K562 (cell line): ENCODE measurements at places on chromosomes 2 and 18. TPM values are rescaled to one million over a fixed set of nuclear protein-coding genes. Genes with fewer than 3 reads are reported as not detected.

- no peak overlapping the region for H3K27ac ChIP-seq
- no peaks in the 10 kb centered on the region for H3K36me3 ChIP-seq
- H3K4me3 ChIP-seq, result no peak overlapping the region
- H3K4me1 ChIP-seq, result no peaks in the 10 kb centered on the region; the same call in 2 of the 3 replicates
- DNase-seq, result no peak
Measured at GRCh38 chr2:33425586-33426031, 50.8 kb upstream of the RASGRP3 start.

L3MBTL4 gene
- not detected in 2 replicates for total RNA-seq

DNA sequence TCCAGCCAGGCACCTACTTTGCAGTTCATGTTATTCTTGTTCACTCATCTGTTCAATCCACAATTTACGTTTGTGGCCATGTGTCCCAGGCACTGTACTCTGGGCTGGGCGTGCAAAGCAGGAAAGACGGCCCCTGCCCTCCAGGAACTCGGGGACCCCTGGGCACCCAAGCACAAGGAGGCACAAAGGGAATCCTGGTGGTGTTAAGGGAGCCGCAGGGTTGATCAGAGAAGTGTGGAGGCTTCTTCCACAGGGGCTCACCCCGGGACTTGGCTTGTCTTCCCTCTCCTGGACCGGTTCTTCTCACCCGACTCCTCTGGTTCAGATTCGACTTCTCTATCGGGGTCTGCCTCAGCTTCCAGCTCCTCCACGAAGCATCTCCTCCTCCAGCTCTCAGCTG is 230.5 kb downstream of the BCL2 start:
- DNase-seq, result no peak
- H3K27ac ChIP-seq, result no peak overlapping the region
- H3K4me1 ChIP-seq, result no peaks in the 10 kb centered on the region
- H3K36me3 ChIP-seq, result no peaks in the 10 kb centered on the region
- H3K4me3 ChIP-seq, result no peak overlapping the region

KIF1A gene
- 0.94 and 1.4 TPM in 2 replicates for total RNA-seq

- no peaks in the 10 kb centered on the region for H3K4me1 ChIP-seq
- H3K36me3 ChIP-seq, result no peaks in the 10 kb centered on the region
- no peak overlapping the region for H3K4me3 ChIP-seq
- H3K27ac ChIP-seq, result no peak overlapping the region
Measured at GRCh38 chr2:173823543-173823939, 141.6 kb downstream of the SP3 start.

SCN1A gene
- not detected in 2 replicates for total RNA-seq

DNA sequence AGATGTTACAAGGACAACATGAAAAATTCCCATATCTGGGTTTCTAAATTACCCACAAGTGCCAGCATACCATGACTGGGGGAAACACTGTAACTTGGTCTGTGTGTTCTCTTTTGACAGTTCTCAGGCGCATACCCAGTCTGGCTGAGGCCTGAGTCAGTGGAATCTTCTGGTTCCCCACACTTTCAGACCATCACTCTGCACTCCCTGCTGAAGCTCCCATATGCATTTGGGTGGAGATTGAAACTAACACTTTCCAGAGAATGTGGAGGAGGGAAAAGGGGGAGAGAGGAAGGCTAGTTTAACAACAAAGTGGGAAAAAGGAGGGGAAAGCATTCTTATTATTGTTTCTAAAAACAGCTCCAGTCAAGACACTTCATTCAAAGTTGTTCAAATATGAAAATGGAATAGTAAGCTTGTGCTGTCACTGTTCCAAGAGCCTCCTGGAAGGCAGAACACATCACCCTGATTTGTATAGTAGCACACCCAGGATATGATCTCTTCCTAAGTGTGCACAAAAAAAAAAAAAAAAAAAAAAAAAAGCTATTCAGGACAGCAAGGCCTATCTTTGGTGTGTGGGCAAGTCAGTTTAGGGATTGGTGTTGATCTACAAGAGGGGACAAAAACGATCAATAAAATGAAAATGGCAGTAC is 48.1 kb upstream of the CTIF start:
- H3K4me3 ChIP-seq, result no peak overlapping the region
- DNase-seq, result no peak
- no peaks in the 10 kb centered on the region for H3K36me3 ChIP-seq
- H3K27me3 ChIP-seq, result no peaks in the 10 kb centered on the region; the same call in 2 of the 3 replicates
- no peak overlapping the region for H3K27ac ChIP-seq

DNA sequence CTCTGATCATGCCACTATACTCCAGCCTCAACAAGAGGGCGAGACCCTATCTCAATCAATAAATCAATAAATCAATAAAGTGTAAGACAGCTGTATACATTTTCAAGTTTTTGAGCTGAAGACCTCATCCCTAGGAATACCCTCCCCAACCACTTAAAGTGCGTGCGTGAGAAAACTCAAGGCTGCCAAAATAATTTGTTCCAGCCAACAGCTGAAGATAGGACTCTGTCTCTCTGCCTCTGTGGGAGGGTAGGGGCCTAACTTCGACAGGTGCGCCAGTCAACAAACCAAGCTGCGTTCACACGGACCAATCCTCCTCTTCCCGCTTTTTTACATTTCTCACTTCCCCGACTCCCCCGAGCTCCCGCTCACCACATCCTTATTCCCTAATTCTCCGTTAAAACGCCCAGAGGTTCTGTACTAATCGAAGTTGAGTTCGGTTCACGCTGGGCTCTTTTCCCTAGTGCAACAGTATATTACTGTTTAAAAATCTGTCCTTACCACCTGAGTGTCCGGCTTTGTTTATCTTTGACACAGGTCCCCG is 618 bp downstream of the POLR2D start:
- H3K4me1 ChIP-seq, result peaks cover 28% of the 10 kb centered on the region
- peak overlapping the region; percentile 85 for H3K27ac ChIP-seq
- peak overlapping the region; percentile 70 for H3K4me3 ChIP-seq
- no peaks in the 10 kb centered on the region for H3K27me3 ChIP-seq
- DNase-seq, result no peak

DNA sequence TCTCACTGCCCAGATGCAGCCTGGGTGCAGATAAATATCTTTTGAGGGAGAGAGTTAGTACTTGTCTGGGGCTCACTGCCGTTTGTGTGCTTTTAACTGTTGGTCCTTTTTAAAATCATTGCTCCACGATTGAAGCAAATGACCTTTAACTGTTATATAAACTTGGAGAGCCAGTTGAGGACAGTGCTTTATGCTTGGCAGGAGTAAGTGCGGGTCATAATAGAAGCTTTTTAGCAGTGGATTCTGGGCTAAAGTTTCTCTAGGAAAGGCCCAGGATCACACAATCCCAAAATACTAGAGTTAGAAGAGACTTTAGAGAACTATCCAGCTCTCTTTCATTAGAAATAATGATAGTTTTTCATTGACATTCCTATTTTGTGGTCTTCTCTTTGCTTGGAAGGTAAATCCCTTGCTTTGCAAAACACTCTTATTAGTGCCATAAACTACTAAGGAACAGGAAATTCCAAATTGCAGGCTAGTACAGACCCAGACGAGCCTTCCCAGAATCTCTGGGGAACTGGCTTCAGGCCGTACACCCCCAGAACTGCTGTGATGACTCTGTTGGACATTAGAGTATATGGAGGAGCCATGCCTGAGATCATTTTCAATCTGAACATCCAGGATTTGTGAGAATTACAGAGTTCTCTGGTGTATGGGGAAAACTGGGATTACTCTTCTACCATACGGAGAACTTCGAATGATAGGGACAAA is 19.1 kb downstream of the LIMS1 start:
- no peak overlapping the region for H3K27ac ChIP-seq
- peaks cover 13% of the 10 kb centered on the region; the same call in 2 of the 3 replicates for H3K4me1 ChIP-seq
- no peaks in the 10 kb centered on the region; the same call in 2 of the 3 replicates for H3K36me3 ChIP-seq
- no peak overlapping the region for H3K4me3 ChIP-seq

GRCh38 chr2:10135296-10136089 is 13.0 kb downstream of the RRM2 start:
- H3K4me1 ChIP-seq, result peaks cover 28% of the 10 kb centered on the region; the same call in 2 of the 3 replicates
- peak; percentile 42 for DNase-seq
- H3K4me3 ChIP-seq, result no peak overlapping the region
- H3K36me3 ChIP-seq, result peaks cover 38% of the 10 kb centered on the region

FBXO15 gene
- 0.29 and 0.58 TPM in 2 replicates for total RNA-seq

- H3K4me3 ChIP-seq, result no peak overlapping the region
- no peak overlapping the region for H3K27ac ChIP-seq
- H3K4me1 ChIP-seq, result peaks cover 31% of the 10 kb centered on the region
- no peaks in the 10 kb centered on the region for H3K27me3 ChIP-seq
- no peak for DNase-seq
Measured at GRCh38 chr2:16747689-16748088, 82.1 kb upstream of the CYRIA start.

IGFBP2 gene
- 0.85 and 0.93 TPM in 2 replicates for total RNA-seq

- peak overlapping the region; percentile 44 for H3K4me3 ChIP-seq
- H3K36me3 ChIP-seq, result peaks cover 19% of the 10 kb centered on the region; the same call in 2 of the 3 replicates
- no peaks in the 10 kb centered on the region for H3K27me3 ChIP-seq
Measured at GRCh38 chr2:96325884-96326255, 753 bp downstream of the ITPRIPL1 start.

SCG2 gene
- 0.49 and 0.78 TPM in 2 replicates for total RNA-seq

- no peak overlapping the region for H3K4me3 ChIP-seq
- H3K27me3 ChIP-seq, result no peaks in the 10 kb centered on the region
- H3K27ac ChIP-seq, result no peak overlapping the region
- DNase-seq, result no peak
- no peaks in the 10 kb centered on the region for H3K36me3 ChIP-seq
Measured at GRCh38 chr2:214902286-214902685, 92.8 kb upstream of the BARD1 start.

- no peak overlapping the region for H3K4me3 ChIP-seq
- no peak overlapping the region for H3K27ac ChIP-seq
- H3K27me3 ChIP-seq, result peaks cover 43% of the 10 kb centered on the region
- no peaks in the 10 kb centered on the region for H3K36me3 ChIP-seq
- peaks cover 22% of the 10 kb centered on the region for H3K4me1 ChIP-seq
Measured at GRCh38 chr18:23136326-23137096, 1.2 kb downstream of the CABLES1 start.

LIMS3 gene
- 0.74 and 1.8 TPM in 2 replicates for total RNA-seq

DNA sequence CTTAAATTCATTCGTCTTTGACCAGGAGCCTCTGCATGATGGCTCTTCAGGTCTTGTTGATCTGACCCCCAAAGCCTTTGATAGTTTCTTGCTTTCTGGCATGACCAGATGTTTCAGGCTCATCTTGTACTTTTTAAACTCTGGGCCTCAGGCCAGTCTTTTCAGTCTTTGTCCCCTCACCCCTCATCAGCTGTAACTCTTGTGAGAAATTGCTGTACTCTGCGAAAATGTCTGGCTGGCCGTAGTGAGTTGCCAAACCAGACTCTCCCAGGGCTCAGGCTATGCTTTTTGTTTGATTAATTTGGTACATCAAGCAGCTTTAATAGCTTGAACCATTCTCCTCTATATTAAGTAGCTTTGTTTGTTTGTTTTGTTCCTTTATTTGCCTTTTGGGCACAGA is 75.9 kb downstream of the BABAM2 start:
- no peaks in the 10 kb centered on the region for H3K4me1 ChIP-seq
- H3K27me3 ChIP-seq, result no peaks in the 10 kb centered on the region
- no peak overlapping the region for H3K27ac ChIP-seq
- no peak for DNase-seq

DNA sequence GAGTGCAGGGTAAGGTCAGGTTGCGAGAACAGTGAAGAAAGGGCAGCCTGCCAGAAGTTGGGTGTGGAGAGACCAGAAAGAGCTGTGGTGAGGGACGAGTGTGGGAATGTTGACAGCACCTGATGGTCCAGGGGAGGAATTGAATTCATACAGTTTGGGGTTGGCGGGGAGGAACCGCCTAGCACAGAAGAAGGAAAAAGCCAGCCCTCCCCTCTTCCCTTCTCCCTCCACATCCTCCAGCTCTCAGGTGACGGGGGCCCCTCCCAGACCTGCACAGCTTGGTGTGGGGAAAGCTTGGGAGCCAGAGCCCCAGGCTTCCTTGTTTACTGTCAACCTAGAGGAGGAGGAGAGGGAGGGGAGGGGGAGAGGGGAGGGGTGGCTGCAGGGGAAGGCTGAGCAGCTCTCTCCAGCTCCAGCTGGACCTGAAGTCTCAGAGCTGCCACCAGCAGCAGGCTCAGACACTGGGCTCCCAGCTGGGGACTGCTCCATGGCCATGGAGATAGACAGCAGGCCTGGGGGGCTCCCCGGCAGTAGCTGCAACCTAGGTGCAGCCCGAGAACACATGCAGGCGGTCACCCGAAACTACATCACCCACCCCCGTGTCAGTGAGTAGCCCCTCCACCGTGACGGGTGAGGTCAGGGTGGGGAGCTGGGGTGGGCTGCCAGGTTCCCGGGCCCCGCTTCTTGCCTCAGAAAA is at the start of gene ATP6V1B1:
Gene ATP6V1B1 (plus strand): TSS at position 433 of the 697 bp plus-strand sequence. CDS start 55 bp downstream, at position 488.
- DNase-seq, result no peak
- H3K4me3 ChIP-seq, result no peak within 1 kb of the TSS
- H3K27me3 ChIP-seq, result peaks cover 62% of the 10 kb centered on the region
- H3K36me3 ChIP-seq, result no peaks in the 10 kb centered on the region
- peaks cover 9% of the 10 kb centered on the region for H3K4me1 ChIP-seq
- H3K27ac ChIP-seq, result no peak within 1 kb of the TSS

KCNIP3 gene
- total RNA-seq, result 0.04 TPM in 1 of 2 replicates, not detected in the other

GRCh38 chr2:217853301-217853881 is 149.4 kb downstream of the TNS1 start:
- H3K27ac ChIP-seq, result no peak overlapping the region
- H3K4me1 ChIP-seq, result peaks cover 3% of the 10 kb centered on the region; the same call in 2 of the 3 replicates
- no peak for DNase-seq

GRCh38 chr2:57450170-57450569 is 596.4 kb upstream of the VRK2 start:
- no peaks in the 10 kb centered on the region for H3K4me1 ChIP-seq
- H3K4me3 ChIP-seq, result no peak overlapping the region
- H3K27me3 ChIP-seq, result no peaks in the 10 kb centered on the region
- no peak for DNase-seq
- H3K36me3 ChIP-seq, result no peaks in the 10 kb centered on the region

DUSP11 gene
- total RNA-seq, result 20.7 and 21.0 TPM in 2 replicates

DNA sequence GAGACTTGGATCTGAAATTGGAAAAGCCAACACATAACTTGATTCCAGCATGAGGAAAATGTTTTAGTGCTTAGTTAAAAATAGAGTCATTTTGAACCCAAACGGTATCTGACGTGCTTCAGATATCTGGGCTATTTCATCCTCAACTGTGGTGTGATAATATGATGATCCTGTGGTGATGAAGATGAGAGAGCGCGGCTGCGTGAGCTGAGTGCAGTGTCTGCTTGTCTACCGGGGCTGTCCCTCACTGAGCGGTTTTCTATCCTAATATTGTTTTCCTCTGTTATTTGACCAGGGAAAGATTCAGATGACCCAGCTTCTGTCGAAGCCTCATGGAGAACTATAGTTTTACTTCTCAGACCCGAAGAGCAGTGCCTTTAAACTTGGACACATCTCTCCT is 5.8 kb downstream of the TWIST2 start:
- DNase-seq, result no peak
- H3K4me3 ChIP-seq, result no peak overlapping the region
- H3K27me3 ChIP-seq, result peaks cover 6% of the 10 kb centered on the region; the same call in 2 of the 3 replicates
- no peaks in the 10 kb centered on the region for H3K4me1 ChIP-seq
- no peaks in the 10 kb centered on the region for H3K36me3 ChIP-seq
- H3K27ac ChIP-seq, result no peak overlapping the region
